ENCODE measurements at places on chromosomes 5 and 9.

GRCh38 chr9:8864545-8864896, 1064.9 kb upstream of the DMAC1 start:
- no peak for DNase-seq

DNA sequence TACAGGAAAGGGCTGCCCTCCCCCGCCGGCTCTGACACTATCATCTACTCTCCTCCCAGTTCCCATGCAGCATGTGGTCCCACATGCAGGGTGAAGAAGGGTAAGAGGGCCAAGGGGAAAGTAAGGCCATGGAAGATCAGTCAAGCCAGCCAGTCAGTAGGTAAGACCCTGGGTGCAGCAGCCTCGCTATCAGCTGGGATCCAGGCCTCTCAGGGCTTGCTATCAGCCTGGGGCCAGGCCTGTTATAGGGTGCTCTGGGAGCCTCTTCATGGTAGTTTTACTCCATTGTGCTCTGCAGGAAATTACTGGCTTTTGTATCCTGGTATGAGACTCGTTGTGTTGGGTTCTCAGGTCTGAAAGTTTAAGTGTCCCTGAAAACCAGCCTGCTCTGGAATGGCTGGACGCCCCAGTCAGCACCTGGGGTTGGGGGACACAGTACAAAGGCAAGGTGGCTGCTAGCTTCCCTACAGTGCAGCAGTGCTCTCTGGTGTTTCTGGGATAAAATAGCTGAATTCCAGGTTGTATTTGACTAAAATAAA, 21.4 kb downstream of the SLC22A4 start:
- no peak for DNase-seq

DNA sequence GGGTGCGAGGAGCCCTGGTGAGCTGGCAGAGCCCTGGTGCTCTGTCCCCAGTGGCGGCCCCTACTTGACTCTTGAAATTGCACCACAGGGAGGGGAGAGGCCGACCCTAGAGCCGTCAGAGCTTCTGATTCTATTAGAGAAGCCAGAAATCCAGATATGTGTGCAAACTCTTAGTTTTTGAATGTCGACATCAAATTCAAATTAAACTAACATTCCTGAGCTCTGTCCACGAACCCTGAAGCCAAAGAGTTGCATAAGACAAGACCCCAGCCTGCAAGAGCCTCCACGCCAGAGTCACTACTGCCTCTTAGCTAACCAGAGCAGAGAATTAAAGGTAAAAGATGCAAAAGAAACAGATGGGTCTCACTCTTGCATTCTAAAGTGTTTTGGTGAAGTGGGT, 29.8 kb upstream of the MSX2 start:
- DNase-seq, result no peak

DNA sequence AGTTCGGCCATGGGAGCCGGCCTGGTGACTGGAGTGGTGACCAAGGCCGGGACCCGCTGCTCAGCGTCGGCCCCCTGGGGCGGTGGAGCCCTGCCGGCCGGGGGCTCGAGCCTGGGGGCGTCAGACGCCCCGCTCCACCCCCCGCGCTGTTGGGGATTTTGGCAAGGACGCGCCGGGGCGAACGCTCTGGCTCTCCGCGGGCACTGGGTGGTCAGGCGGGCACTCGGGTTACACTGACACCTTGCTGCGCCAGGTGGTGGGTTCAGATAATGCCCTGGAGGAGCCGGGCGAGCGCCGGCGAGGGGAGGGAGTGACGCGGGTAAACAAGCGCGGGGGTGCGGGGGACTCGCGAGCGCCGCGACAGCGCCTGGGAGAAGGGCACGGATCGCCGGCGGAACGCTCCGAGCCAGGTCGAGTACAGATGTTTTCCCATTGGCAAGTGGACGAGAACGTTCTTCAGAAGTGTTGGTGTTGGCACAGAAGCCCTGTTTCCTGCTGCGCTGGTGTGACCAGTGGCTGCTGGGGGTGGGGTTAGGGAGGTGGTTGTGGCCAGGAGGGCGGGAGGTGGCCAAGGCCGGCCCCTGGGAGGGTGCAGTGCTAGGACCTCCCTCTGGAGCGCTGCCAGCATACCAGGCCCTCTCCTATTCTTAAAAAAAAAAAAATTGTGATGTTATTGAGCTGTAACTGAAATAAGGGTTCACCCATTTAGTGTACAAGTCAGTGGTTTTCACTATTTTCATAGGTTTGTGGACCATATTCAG, 773 bp downstream of the SQSTM1 start:
- peak; percentile 94 for DNase-seq

Data from fibroblast of gingiva (primary cell).